ENCODE measurements at places on chromosomes 7 and 10.

- DNase-seq = no peak
Measured at GRCh38 chr7:33825644-33826043, 79.7 kb upstream of the BMPER start.

- no peak for DNase-seq
Measured at GRCh38 chr10:52903397-52903938, 130.9 kb upstream of the MBL2 start.

DNA sequence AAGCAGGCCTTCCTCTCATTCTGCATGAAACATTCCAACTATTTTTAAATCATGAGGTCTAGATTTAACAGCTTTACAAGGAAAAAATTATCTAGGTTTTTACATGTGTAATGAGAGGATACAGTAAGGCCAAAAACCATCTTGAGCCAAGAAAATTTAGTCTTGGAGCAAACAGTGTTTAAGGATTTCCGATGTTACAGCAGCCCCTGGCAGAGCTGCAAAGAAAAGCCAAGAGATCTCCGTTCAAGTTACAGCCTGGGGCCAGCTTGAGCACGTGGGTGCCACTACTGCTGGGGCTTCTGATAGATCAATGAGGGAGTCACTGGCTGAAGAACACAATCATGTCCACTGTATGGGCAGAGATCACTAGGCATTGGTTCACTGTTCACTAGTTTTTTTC lies 156.2 kb downstream of the EVX1 start:
- no peak for DNase-seq

DNA sequence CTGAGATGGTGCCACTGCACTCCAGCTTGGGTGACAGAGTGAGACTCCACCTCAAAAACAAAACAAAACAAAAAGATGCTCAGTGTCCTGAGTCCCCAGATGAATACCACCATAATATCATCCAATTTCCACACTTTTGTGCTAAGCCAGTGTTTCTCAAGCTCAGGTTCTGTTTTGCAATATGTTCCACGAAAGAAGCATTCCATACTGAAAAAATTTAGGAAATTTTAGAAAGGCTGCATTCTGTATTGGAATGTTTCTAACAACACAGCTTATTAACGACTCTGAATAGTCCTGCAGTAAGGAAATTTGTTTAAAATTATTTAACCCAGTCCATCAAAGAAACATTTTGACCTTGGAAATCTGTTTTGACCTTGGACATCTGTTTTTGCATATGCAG lies 142.4 kb downstream of the EPC1 start:
- DNase-seq = no peak

DNA sequence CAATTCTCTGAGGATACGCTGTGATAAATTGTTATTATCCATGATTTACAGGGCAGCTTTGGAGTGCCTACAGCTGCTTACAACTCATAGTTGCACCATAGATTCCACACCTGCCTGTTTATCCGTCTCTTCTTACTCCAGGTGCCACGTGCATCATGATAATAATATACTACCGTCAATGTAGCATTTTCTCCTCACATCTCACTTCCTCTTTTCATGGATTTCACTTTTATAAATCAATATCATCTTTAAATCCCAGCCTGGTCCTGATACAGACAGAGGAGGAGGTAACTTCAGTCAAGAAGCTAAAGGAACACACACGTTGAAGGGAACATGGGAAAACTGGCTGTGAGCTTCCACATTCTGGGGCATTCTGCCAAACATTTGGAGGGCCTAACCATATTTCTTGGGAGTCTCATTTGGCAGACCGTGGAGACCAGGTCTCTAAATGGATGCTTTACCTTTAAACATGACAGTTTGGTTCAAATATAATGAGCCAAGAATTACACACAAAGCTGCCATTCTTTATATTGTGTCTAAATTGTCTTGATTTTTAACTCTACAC lies 2.4 kb downstream of the CH25H start:
- DNase-seq = no peak

DNA sequence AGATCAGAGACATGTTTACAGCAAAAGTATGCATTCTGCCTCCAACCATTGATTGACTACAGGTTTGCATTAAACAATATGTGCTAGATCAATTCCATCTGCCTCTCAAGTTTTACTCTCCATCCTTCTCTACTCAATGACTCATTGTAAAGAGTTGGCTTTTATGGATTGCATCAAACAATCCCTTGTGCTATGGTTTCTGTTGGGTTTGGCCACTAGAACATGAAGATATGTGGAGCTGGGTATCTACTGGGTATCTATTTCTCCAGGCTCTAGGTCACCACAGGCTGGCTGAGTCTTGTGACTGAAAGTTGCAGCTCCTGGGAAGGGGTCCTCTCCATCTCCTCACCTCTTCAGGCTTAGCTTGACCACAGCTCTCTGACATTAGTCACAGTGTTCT lies 204.7 kb downstream of the DGKI start:
- no peak for DNase-seq

DNA sequence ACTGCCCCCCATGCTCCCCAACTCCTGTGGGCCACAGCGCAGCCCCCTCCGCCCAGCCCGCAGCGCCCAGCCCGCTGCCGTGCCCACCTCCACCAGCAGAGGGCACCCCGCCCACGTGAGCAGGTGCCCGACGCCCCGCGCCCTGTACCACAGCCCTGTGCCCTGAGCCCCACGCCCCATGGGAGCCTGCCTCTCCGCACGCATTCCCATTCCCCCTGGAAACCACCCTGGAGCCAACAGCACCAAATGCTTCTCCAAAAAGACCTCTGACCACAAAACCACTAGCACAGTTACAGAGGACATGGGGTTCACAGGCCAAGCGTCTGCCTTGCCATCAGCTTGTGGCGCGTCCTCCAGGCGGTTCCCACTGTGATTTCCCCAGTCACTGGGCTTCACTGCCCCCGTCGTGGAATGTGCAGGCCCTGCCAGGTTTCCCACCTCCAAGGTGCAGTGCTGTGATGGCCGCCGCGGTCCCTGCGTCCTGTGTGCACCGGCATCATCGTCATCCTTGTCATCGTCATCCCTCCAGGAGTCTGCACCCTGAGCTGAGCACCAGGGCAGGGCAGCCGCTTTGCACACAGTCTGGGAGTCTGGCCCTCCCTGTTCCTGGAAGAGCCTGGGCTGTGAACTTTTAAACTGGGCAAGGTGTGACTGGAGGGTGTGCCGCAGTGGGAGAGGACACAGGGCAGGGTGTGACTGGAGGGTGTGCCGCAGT lies 61.7 kb downstream of the PWWP2B start:
- peak; percentile 45 for DNase-seq

DNA sequence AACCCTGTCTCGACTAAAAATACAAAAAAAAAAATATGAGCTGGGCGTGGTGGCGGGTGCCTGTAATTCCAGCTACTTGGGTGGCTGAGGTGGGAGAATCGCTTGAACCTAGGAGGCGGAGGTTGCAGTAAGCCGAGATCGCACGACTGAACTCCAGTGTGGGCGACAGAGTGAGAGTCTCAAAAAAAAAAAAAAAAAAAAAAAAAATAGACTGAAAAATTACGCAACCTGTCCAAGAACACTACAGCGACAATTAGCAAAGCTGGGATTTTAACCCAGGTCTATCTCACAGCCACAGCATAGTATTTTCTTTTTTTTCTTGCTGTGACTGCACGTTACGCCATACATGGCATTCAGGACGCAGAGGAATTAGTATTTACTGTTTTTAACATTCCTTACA lies 1.1 kb upstream of the RABGEF1 start:
- peak; percentile 11 for DNase-seq
